ENCODE measurements at places on chromosomes 2 and 18.

GRCh38 chr18:57433934-57434535 lies 1.1 kb upstream of the ONECUT2 start:
- DNase-seq, result no peak

DNA sequence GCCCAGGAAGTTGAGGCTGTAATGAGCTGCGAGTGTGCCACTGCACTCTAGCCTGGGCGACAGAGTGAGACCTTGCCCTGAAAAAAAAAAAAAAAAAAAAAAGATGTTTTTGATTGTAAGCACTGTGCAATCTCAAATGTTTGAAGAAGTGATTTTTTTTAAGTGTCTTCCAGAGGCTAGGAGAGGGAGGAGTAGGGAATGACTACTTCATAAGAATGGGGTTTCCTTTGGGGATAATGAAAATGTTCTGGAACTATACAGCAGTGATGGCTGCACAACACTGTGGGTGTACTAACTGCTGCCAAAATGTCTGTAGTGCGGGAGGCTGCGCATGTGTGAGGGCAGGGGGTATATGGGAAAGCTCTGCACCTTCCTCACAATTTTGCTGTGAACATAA lies 83.7 kb downstream of the MCFD2 start:
- DNase-seq, result no peak

DNA sequence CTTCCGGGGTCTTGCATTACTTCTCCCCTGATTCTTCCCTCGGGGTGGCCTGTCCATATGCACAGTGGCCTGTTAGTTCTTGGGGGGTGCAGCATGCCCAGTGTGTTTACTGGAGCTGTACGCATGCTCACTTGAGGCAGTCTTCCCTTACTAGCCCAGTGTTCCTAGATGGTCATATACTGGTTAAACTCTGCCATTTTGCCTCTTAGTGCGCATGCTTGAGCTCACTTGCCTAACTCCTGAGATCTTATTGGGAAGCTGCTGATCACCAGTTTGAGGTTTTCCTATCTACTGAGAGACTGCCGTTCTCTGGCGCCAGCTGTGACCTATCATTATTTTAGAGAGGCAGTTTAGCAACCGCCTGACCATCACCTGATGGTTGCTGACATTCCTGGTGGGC lies 571.2 kb downstream of the ADCYAP1 start:
- DNase-seq, result no peak

GRCh38 chr2:127818241-127818640 lies 7.3 kb upstream of the WDR33 start:
- DNase-seq, result no peak

- DNase-seq, result no peak
These were observed 74.0 kb downstream of the IL1R2 start for GRCh38 chr2:102065675-102066252.

GRCh38 chr2:239300242-239300641 lies 100.6 kb downstream of the HDAC4 start:
- DNase-seq, result peak; percentile 43

- DNase-seq, result no peak
These were observed 860 bp upstream of the CD8A start for GRCh38 chr2:86791573-86791972.

GRCh38 chr18:71327850-71328249 lies 1039.0 kb downstream of the SOCS6 start:
- no peak for DNase-seq

GRCh38 chr2:99670768-99671734 lies 181.2 kb upstream of the REV1 start:
- DNase-seq, result no peak

GRCh38 chr2:235812185-235812665 lies 318.4 kb downstream of the AGAP1 start:
- no peak for DNase-seq

DNA sequence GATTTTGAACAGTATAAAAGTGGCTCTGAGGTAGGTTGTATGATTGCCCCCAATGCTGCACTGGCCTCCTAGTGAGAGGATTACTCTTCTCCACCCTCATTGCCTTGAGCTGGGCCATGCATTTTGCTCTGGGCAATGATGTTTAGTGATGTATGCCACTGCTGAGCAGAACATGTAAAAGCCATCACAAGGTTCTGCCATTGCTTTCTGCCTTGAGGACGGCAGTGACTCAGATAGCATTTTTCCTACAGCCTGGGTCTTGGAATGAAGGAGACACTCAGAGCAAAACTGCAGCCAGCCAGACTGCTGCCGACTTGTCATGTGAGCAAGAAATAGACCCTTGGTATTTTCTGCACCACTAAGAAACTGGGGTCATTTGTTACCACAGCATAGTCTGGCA lies 27.6 kb downstream of the GPATCH11 start:
- DNase-seq, result no peak

GRCh38 chr18:63457977-63458376 lies 18.8 kb upstream of the SERPINB5 start:
- no peak for DNase-seq

DNA sequence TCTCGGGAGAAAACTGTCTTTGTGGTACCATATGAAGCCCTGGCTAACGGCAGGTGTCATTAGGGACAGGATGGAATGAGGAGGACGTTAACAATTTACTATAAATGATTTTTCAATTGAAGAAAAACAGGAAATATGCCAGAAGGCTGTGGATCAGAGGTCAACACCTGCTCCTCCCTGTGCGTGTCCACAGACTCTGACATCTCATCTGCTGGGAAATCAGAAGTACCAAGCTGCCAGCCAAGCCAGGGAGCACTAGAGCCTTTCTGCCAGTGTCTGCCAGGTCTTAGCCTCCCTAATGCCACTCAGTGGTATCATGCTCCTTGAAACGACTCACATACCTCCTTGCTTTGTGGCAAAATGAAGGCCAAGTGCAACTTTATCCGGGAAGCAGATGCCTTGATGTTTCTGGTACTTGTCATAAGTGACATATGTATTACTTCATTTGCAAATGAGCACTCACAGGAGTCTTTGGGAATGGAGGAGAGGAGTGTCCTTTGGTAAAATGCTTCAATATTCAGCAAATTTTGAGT lies 541.1 kb downstream of the SATB2 start:
- DNase-seq, result no peak

GRCh38 chr2:143828763-143829537 lies 691.0 kb downstream of the ZEB2 start:
- DNase-seq, result no peak

DNA sequence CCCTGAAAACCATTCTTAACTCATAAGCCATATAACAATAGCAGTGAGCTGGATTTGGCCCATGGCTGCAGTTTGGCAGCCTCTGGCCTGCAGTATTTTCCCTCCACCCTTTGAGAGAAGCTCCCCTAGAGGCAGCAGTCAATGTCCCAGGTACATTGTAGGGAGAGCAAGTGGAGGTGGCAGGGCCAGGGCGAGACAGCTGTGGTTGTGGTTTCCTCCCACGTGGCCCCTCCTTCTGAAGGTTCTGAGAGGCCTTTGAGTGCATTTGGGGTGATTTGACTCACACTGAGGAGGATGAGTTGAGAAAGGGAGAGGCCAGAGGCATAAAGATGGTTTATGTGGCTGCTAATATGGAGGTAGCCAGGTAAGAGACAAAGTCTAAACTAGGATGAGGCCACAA lies 45.5 kb upstream of the LDAH start:
- DNase-seq, result peak; percentile 82

- no peak for DNase-seq
These were observed 3.0 kb upstream of the ASB1 start for GRCh38 chr2:238423561-238424312.

Data from activated effector memory CD4-positive, alpha-beta T cell treated with anti-CD3 and anti-CD28 coated beads, Interleukin-2, amount 50 U/mL, for 16 hours (primary cell).